ENCODE measurements at places on chromosomes 13 and 19.

- no peak for DNase-seq
Observed at GRCh38 chr13:96130818-96131340, 41.0 kb downstream of the HS6ST3 start.

GRCh38 chr13:93984876-93985275 is 494.6 kb downstream of the DCT start:
- no peak for DNase-seq

DNA sequence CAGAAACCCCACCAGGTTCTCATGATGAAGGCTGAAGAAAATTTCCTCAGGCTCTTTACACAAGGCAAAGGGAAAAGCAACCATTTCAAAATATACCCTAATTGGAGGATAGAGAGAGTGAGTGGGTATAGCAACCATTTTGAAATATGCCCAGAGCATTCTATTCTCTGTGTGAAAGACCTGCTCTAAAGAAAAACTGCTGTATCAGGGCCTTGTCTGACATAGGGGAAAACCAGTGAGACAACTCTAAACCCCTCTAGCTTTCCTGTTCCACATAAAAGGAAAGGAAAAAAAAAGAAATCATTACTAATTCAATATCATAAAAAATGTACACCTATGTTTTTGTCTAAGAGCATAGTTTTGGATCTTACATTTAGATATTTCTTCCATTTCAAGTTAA is 42.3 kb downstream of the TPTE2 start:
- DNase-seq = no peak

DNA sequence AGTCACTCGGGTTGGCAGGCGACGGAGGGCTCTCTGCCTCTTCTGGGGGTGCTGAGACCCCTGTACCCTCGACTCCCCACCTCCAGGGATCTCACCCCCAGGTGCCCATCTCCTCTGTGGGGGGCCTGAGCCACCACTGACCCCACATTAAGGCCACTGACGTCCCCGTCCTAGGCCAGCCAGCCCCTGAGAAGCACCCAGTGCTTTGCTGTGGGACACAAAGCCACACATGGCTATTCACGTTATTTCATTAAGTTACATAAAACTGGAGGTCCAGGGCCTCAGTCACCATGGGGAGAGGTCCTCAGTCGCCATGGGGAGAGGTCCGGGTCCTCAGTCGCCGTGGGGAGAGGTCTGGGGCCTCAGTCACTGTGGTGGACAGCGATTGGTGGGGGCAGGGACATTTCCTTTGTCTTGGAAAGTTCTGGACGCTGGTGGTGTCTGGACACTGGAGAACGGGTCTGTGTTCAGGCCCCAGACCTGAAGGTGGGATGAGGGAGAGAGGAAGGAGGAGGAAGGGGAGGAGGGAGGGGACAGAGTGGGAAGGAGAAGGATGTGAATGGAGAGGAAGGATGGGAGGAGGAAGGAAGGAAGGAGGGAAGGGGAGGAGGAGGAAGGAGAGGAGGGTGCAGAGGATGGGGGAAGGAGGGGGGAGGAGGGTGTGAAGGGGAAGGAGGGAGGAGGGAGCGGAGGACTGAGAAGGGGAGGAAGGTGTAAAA is 3.9 kb upstream of the EFNA2 start:
- no peak for DNase-seq

DNA sequence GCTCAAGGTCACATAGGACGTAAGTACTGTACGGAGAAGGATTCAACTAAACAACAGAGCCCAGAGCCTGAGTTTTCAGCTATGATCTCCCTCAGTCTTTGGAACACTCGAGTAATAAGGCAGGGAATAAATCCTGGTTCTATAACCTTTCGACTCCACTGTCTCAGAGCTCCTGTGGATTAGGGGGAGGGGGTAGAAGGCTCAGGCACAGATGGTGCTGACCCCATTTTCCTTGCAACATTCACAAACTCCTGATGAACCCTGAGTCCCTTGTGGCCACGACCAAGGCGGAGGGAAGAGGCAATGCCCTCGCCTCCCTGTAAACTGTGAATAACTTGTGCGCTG is 21.4 kb downstream of the NOVA2 start:
- DNase-seq = no peak

GRCh38 chr19:38736413-38737280 is 7.6 kb downstream of the CAPN12 start:
- DNase-seq = peak; percentile 19

DNA sequence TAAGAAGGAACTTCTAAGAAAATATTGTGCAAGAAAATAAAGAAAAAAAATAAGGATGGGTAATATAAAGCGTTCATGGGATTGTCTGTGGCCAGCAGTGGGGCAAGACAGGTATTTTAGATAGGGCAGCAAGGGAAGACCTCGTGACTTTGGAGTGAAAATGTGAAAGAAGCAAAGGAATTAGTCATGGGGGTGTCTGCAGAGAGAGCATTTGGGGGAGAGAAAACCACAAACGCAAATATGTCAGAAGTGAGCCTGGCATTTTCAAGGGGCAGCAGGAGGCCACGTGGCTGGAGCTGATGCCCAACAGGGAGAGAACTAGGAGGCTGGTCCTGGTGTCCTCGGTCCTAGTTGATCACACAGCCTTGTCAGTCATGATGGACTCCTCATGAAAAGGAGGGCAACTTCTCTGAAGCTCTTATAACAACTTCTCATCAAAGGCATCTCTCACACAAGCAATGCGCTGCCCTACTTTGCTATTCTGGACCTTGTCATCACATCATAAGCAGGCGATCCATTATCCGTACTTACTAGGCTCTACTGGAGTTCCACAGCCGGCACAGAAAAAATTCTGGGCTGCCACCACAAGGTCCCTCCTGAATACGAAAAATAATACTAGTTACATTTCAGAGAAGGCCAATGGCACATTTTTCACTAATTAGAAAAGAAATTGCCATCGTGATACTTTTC is 31.0 kb downstream of the RUBCNL start:
- DNase-seq = no peak

GRCh38 chr13:23777575-23777870 is 111.7 kb downstream of the MIPEP start:
- no peak for DNase-seq

DNA sequence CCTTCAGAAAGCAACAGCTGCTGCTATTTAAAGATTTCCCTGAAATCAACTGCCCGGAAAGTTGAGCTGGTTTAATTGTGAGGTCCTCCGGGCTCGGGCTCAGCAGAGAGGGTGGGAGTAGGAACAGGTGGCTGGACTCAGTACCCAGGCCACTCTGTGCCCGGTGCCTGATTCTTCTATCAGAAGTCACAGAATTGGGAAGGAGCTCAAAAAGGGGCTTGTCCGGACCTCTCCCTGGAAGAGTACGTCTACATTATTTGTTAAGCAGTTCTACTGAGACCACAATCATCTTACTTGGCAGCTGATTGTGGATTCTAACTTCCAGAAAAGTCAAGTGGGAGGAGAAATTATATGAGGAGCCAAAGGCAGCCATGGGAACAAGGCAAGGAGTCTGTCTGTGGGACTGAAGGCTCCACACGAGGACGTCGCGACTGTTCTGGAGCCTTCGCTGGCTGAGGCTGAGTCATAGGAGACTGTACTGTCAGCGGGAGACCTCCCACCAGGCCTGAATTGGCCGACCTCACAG is 91.7 kb upstream of the ANKRD10 start:
- DNase-seq = peak; percentile 88

DNA sequence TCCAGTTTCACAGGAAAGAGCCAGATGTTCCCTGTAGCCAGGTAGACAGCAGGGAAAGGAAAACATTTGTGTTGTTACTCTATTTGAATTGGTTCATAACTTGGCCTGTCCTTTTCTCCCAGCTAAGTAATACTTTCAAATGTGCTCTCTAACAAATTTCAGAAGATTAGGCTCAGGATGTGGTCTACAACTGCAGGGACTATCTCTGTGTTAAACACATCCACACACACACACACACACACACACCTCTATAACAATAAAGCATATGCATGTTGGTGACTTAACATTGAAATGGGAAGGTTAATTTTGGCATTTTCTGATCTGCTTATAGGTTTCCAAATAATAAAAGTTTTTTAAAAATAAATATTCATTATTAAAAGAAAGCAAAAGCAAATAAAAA is 316.0 kb upstream of the ARGLU1 start:
- no peak for DNase-seq

DNA sequence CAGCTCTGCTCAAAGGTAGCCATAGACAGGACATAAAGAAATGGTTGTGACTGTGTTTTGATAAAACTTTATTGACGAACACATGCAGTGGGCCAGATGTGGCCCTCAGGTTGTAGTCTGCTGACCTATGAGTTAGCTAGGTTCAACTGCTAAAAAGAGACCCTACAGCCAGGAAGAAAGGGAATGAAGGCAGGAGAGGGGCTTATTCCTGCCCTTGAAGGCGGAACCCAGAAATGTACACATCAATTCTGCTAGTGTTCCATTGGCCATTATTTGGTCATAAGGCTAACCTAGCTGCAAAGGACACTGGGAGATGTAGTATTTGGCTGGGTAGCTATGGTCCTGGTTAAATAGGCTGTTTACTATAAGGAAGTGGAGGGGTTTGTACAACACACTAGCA is 18.0 kb downstream of the APBA3 start:
- no peak for DNase-seq

- peak; percentile 96 for DNase-seq
Observed at GRCh38 chr13:74761801-74762757, 627.9 kb upstream of the KLF12 start.

DNA sequence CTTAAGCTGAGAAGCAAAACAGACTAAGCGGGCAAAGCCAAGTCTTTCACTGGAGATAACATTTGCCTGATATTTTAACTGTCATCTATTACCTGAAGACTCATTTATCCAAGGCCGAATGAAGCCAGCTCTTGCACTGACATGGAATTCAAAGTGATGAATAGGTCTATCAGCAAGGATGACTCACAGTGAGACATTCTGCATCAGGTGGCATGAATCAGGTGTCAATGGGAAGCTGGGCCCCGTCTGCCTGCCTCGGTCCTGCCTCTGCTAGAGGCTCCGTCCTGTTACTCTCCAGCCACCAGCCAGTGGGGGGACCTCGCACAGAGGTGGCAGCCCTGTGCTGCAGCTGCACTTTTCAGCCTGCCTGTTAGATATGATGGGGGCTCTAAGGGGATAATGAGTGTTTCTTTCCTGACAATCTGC is 23.5 kb downstream of the STARD13 start:
- no peak for DNase-seq

GRCh38 chr13:48505597-48506091 is 27.2 kb downstream of the RCBTB2 start:
- peak; percentile 88 for DNase-seq

GRCh38 chr19:40831502-40832430 is 18.5 kb downstream of the CYP2A6 start:
- DNase-seq = peak; percentile 100

GRCh38 chr19:57830071-57830602 is at the start of gene ZNF587B:
TSS of gene ZNF587B (plus strand) at chr19:57830299. CDS start at chr19:57830529, 230 bp downstream.
- DNase-seq = no peak

- no peak for DNase-seq
Observed at GRCh38 chr13:92379371-92379770, 847.2 kb upstream of the GPC6 start.

- no peak for DNase-seq
Observed at GRCh38 chr13:110766671-110767430, 53.4 kb downstream of the ING1 start.

- DNase-seq = no peak
Observed at GRCh38 chr19:58406818-58407657, 1.4 kb upstream of the ZNF584 start.

GRCh38 chr19:29098863-29099481 is 114.0 kb downstream of the UQCRFS1 start:
- peak; percentile 95 for DNase-seq

- DNase-seq = peak; percentile 98
Observed at GRCh38 chr13:50123862-50124535, 108.8 kb downstream of the KCNRG start.

DNA sequence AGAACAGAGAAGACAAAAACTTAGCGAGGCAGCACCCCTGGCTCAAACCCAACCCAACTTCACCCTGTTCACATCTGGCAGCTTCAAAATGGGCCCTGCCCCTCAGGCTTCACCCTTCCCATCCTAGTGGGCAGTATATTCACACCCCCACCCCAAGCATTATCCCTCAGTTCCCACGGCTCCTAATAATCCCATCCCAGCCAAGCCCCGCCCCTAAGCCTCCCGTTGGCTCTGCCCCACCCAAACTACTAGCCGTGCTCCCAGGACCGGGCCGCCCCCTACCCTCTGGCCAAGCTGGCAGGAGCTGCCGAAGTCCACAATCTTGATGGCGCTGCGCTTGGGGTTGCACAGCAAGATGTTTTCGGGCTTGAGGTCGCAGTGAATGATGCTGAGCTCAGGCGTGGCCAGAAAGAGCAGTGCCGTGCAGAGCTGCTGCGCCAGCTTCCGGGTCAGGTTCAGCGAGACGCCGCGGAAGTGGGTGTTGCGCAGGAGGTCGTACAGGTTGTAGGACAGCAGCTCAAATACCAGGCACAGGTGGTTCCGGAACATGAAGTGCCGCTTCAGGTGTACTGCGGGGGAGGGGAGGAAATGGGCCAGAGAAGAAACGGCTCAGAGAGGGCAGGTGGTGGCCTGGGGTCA is 5.8 kb downstream of the DYRK1B start:
- no peak for DNase-seq

- no peak for DNase-seq
Observed at GRCh38 chr13:40017662-40018262, 362.3 kb downstream of the COG6 start.

DNA sequence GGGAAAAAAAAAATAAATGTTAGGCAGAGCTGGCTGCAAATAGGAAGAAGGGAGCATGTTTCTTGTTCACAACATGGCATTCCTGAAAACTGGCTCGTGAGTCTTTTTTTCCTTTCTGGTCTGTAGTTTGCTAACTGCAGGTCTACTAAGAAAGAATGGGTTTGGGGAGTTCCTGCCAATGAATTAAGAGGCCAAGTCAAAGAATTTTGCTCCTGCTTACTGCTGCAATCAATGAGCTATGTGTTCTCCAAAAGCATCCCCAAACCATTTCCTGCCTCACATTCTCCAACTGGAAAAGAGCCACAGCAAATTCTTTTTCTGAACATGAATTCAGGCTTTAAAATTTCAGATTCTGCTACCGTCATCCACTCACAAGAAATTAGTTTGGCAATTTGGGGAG is 88.6 kb downstream of the DCT start:
- DNase-seq = peak; percentile 78

DNA sequence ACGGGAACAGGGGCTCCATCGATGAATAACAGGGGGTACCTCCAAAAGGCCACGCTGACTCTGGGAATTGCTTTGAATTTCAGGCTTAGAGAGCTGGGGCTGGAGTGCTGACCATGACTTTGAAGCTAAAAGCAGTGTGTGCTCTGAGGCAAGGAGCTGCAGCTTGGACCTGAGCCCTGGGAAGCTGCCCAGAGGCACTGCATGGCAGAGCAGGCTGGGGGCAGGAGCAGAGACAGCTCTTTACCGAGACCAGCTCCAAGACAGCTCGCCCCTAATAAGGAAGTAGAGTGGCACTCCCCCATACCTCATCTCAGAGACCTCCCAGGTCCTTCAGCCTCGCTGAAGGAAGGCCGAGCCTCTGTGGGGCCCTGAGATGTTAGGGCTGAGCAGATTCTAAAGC is 200.2 kb downstream of the COL4A1 start:
- peak; percentile 60 for DNase-seq

Data from AG10803 (cell line).